ENCODE measurements at places on chromosomes 7 and 10.

DNA sequence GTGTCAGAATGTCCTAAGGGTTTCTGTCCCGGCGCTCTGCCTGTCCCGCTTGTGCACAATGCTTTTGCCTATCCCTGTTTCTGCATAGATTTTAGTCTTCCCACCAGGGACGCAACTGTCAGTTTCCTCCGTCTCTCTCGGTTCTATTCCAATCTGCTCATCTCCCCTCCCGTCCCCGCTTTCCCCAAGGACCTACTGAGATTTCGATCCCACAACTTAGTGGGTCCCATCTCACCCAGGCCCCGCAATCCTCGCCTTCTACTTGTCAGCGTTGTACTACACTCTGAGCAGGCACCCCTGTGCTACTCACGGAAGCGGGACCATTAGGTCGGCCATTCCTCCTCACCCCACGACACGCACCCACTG is 519 bp upstream of the ZNF655 start:
- no peak for DNase-seq

DNA sequence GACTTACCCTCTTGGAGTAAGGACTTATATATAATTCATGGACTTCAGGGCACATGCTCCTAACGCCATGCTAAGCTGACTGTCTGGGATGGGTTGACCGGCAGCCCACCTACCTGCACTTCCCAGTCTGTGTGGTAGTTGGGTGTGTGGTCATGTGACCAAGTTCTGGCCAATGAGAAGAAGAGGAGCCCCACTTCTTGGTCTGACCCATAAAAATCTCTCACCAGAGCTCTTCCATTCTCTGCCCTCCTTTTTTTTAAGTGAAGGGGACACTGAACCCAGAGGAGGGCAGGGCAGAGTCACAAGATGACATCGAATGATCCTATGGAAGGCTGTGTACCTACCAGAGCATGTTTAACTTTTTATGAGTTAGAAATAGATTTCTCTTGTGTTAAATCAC is 370.1 kb downstream of the FRMD4A start:
- DNase-seq: no peak

- peak; percentile 81 for DNase-seq
Observed at GRCh38 chr7:149422914-149423301, 38.0 kb downstream of the ZNF777 start.

DNA sequence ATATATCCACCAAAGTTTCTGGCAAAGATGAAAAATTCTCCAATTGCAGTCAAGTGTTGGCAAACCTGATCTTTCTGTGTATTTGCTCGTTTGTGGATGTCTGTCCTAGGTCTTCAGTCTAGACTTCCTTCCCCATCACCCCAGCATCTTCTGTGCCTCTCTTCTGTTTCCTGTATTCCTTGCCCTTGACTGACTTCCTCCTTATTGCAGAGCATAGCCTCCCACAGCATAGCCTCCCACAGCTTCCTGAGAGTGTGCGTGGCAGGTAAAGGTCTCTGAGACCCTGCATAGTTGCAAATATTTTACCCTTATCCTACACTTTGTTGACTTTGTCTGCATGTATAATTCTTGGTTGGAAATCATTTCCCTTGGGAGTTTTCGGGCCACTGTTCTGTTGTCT is 18.4 kb downstream of the SLC18A2 start:
- no peak for DNase-seq

DNA sequence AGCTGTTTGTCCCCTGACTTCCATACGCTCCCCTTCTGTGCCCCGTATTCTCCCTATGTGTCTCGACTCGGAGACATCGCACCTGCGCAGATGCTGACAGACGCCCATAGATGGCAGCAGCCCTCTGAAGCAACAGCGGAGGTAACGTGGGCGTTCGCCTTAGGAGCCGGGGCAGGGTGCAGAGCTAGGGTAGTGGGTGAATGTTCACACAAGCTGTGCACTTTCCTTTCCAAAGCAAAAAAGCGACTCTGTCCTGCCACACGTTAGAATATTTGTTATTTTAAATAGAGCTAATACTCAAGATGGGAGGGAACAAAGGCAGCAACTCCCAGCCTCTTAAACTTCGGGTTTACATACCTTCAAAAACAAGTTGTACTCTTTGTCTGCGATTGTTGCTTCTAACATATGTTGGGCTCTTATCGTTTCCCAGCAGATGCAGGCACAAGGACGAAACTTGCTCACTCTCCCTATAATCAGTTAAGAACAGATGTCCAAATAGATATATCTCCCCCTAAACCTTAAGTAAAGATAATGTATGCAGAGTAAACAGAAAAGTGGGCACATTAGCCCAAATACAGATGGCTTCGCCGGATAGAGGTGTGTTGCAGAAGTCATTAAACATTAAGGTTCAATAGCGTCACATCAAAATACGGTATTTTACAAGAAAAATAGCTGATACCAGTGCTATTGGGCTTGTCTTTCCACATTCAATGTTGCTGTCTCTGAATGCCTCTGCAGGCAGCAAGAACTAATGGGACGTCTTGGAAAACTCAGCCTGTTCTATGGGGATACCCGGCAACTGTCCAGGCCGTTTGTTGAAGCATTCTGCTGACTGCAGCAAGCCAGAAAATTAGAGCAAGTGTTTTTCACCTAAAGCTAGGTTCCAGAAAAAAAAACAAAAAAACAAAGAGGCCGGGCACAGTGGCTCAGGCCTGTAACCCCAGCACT is 340.3 kb upstream of the PRKCQ start:
- peak; percentile 31 for DNase-seq

- peak; percentile 1 for DNase-seq
Observed at GRCh38 chr10:79264942-79265341, 82.3 kb upstream of the PPIF start.

DNA sequence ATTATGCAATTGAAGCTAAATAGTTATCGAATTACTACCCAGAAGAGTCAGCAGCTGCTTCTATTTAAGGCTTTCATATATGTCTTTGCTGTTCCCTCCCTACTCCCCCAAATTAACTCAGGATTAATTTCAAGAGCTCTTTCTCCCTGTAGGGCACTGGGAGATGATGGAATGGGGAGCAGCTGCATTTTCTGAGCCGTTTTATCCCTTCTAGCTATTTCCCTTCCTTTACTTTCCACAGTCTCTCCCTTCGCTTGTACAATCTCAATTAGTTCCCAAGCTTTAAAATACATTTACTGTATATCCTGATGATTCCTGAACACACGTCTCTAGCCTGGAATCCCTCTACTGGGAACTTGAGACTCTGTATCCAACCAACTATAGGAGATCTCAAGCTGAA is 19.8 kb upstream of the TSPAN12 start:
- DNase-seq: peak; percentile 18

DNA sequence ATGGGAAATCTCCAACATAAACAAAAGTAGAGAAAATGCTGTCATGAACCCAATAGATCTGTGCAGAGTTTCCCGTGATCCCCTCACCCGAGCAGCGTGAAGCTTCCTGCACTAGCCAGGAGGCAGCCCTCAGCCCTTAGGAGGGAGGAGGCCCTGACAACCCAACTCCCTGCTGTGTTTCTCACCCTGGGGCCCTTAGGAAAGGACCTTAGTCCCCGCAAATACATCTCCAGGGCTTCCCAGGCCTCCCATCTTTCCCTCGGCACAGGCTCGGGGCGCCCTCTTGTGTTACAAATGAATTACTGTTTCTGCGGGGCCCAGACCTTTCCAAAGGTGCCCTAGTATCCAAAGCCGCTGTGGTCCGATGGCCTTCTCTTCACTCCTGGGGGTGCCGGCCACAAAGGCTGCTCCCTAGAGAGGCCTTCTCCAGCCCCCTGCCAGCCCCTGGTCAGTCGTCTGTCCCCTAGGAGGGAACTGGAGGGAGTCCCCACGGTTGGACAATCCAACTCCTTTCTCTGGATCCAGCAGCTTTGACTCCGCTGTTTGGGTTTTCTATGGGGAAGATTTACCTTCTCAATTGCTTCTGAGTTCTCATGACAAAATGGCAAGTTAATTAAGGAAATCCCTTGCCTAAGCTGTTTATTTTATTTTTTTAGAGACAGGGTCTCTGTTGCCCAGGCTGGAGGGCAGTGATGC is 49.9 kb upstream of the SH2B2 start:
- DNase-seq: peak; percentile 79

DNA sequence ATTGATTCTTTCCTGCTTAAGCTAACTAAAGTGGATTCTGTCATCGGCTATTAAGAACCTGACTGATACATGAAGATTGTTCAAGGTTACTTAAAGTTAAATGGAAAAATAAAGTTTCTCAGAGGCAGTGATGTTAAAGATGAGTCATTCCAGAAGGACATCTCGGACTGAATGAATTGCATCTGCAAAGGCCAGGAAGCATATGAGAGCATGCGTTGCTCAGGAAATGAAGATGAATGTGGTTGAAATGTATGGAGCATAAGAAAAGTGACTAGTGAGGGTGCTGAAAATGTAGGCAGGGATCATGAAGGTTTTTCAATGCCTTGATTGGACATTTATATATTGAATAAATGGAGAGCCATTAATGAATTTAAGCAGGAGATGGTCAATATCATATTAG is 133.9 kb upstream of the GHITM start:
- DNase-seq: no peak

GRCh38 chr10:11782793-11783557 is 40.2 kb upstream of the PROSER2 start:
- peak; percentile 69 for DNase-seq

DNA sequence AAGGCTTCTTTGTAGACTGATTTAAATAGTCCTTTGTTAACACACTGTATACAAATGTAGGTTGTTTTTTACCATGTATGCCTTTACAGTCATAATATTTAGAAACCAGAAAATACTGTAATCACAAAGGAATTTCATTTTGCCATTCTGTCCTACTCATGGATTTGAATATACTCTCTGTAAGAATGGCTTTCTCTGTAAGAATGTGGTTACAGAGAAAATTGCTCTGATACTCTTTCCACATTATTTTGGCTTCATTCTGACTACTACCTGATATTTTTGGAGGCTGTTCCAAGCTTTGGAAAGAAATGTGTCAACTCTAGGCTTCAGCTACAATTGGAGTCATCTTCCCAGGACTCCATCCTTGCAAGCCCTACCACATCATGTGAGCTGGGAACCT is 23.5 kb downstream of the CH25H start:
- no peak for DNase-seq

DNA sequence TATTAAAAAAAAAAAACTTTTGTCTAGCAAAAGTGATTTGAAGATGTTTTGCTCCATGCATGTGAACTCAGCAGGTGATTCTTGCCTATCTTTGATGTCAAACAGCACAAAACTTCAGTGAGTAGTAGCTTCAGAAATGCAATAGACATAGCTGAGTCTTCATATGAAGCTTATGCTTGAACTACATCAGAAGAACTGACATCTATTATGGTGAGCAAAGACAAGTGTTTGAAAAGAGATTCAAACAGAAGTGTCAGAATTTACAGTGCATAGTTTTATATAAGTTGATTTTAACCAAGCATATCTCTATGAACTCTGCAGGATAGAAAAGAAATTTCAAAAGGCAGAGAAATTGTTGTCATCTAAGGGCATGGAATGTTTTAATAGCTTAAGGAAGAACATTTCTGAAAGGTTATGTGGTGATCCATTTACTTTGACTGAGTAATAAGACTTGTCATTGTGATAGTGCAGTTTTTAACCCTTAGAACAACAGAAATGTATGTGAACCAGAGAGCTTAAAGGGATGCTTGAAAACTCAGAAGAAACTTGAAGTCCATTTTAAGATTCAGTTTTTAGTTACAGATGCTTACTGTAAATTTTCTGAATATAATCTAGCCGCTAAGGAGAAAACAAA is 351.4 kb downstream of the MDFIC start:
- DNase-seq: no peak

DNA sequence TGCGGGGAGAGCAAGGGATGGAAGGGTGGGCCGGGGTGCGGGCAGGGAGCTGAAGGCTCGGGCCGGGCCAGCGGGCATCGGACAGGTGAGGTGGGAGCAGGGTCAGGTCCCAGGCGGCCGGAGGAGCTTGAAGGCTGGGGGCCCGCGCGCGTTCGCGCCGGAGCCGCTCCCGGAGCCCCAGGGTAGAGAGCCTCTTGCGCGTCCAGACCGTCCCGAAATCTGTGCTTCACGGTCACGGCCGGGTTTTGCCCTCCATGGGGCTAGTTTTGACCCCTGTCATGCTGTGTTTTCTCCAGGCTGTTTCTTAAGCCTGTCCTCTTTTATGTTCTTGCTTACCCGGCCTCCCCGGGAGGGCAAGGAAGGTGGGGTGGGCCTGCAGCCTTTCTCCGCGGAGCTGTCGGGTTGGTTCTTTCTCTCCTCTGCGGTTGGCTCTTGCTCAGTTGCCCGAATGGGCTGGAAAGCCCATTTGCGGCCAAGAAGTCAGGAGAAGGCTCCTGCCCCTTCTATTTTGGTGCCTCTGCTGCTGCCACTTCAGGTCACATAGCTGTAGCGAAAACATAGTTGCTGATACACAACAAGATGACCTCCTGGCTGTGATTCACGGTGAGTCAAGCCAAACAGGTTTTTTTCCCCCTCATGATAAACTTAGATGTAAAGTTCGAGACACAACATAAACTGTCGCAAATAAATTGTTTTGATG is 650 bp downstream of the UBE2D1 start:
- DNase-seq: peak; percentile 63

DNA sequence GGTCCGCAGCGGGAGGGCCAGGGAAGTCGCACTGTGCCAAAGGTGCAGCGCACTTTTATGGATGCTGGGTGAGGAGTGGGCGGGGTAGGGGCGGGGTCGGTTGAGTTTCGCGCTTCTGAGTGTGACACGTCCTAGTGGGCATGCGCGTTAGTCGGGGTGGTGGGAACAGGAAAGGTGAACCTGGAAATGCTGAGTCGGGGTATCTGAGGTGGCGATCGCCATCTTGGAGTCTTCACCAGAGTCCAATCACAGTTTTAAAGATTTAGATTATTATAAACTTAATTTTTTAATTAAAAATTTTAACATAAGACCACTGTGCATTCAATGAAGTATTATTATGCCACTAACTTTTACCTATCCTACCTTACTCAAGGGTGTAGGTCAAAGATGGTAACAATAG is 45.7 kb downstream of the ZNF138 start:
- no peak for DNase-seq

- no peak for DNase-seq
Observed at GRCh38 chr10:16832351-16833080, 15.3 kb upstream of the RSU1 start.

DNA sequence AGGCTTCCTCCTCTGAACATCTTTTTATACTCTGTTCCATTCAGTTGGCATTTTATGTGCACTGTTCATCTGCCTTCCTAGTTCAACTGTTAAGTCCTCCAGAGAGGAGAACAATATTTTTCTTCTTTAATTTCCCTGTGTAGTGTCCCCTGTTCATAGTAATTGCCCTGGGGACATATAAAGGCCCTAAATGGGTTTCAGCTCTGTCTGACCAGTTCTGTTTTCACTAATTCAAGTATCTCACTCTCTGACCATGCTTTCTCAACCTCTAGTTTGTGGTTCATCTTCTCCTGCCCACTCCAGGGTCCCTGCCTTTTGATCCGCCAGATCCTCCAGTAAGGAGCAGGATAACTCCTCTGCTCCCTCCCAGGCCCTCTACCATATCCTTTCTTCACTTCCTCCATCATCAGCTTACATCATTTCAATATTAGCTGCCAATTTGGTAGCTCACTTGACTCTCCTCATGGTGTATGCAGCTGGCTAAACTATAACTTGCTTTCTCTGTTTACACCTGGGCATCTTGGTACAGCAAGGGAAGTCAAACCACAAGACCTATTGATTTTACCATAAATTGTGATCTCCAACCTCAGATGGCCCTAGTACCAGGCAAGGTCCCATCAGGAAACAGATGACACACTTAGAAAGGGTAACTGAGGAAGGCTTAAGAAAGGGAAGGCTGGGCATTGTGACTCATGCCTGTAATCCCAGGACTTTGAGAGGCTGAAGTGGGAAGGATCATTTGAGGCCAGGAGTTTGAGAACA is 17.7 kb upstream of the C10orf67 start:
- DNase-seq: no peak
